ENCODE measurements at places on chromosomes 16 and 17. TPM values are rescaled to one million over a fixed set of nuclear protein-coding genes. Genes with fewer than 3 reads are reported as not detected.

GRCh38 chr17:51391982-51392654, 131.8 kb downstream of the UTP18 start:
- H3K27ac ChIP-seq: no peak overlapping the region
- H3K36me3 ChIP-seq: no peaks in the 10 kb centered on the region
- H3K27me3 ChIP-seq: no peaks in the 10 kb centered on the region
- no peak for DNase-seq
- H3K4me3 ChIP-seq: no peak overlapping the region

GRCh38 chr17:20908313-20909267, 134.2 kb downstream of the USP22 start:
- H3K36me3 ChIP-seq: no peaks in the 10 kb centered on the region
- no peaks in the 10 kb centered on the region for H3K4me1 ChIP-seq
- H3K4me3 ChIP-seq: peak overlapping the region; percentile 63
- peak; percentile 53 for DNase-seq

DNA sequence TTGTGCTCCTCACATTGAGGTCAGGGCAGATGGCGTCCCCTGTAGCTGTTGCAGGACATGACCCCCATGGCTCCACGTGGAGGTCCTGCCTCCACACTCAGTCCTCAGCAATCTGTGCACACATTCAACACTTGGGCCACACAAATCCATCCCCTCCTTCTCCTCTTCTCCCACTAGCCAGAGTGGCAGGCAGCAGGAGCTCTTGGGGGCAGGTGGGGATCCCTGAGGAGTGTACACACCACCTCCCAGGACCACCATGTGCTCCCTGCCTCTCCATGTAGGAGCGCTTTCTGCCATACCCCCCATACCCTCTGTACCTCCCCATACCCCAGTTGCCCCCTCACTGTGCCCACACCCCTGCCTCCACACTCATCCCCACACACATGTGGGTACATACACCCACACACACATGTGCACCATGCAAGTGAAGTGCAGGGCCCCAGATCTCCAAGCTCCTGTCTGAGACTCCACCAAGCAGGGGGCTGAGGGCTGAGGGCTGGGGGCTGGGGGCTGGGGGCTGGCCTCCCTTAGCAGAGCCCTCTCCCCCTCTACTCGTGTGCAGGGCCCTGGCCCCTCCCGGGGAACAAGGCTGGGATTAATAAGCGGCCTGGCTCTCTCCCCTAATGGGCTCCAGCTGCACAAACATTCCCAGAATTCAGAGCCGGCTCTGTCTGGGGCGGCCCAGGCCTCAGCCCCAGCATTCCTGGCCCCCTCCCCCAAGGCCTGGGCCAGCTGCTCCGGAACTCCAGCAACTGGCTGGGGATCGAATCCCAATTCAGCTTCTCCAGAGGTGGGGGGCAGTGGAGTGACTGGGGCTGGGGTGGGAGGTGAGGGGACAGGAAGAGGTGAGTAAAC, 48.2 kb upstream of the MEIOC start:
- H3K4me1 ChIP-seq: peaks cover 17% of the 10 kb centered on the region
- H3K27ac ChIP-seq: peak overlapping the region; percentile 77

Gene LITAFD
- not detected for total RNA-seq

Gene WFIKKN2
- total RNA-seq: not detected

All from IMR-90 (cell line).